ELR (cell line): ENCODE measurements at places on chromosomes 12 and 14.

DNA sequence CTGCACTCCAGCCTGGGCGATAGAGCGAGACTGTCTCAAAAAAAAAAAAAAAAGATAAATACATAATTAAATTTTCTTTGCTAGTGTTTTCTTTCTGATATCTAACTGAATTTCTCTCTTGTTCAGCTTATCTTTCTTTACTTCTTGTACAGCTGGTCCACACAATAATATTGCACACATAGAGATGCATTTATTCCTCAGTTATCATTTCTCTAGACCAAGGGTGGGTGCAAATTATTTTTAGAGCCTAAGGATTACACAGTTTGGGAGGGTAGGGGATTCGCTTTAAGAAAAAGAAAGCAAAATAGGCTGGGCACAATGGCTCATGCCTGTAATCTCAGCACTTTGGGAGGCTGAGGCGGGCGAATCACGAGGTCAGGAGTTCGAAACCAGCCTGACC is 17.9 kb downstream of the A2ML1 start:
- DNase-seq, result no peak

- no peak for DNase-seq
Observed at GRCh38 chr12:98275131-98275475, 240.3 kb upstream of the TMPO start.

DNA sequence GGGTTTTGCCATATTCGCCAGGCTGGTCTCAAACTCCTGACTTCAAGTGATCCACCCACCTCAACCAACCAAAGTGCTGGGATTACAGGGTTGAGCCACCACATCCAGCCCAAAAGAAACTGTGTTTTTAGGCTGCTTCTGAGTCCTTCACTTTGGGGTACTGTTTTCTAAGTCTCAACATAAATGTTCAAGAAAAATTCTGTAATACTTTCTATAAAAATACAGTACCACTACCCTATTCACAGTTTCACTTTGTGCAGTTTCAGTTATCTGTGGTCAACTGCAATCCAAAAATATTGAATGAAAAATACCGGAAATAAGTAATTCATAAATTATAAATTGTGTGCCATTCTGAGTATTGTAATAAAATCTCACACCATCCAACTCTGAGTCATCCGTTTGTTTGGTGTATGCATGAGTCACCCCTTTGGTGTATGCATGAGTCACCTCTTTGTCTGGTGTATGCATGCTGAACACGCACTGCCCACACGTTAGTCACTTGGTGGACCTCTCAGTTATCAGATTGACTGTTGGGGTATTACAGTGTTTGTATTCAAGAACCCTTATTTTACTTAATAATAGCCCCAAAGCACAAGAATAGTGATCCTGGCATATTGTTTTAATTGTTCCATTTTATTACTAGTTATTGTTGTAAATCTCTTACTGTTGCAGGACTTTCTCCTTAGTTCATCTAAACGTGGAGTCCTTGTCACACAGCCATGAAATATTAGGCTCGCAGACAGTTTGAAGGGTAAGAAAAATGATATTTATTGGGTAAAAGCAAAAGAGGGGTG is 190.2 kb downstream of the FSCB start:
- DNase-seq, result peak; percentile 85

DNA sequence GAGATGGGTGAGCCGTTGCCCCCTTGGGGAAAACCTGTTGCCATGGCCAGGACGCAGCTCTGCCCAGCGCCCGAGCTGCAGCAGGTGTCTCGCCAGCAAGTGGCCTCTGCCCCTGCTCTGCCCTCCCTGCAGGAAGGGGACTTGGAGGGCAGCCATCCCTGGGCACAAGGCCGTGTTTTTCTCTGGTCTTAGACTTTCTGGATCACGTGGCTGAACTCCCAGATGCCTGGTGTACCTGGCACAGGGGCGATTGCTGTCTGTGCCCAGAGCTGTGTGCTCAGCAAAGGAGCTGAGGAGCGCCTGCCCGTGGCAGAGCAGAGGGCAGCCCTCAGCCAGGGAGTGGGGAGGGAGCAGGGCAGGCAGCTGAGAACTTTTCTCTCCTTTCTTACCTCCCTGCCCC is 38.0 kb downstream of the TMEM63C start:
- DNase-seq, result no peak

GRCh38 chr12:59383079-59383822 is 212.6 kb upstream of the SLC16A7 start:
- DNase-seq, result no peak

- DNase-seq, result no peak
Observed at GRCh38 chr12:80681-81190, 14.2 kb downstream of the IQSEC3 start.

DNA sequence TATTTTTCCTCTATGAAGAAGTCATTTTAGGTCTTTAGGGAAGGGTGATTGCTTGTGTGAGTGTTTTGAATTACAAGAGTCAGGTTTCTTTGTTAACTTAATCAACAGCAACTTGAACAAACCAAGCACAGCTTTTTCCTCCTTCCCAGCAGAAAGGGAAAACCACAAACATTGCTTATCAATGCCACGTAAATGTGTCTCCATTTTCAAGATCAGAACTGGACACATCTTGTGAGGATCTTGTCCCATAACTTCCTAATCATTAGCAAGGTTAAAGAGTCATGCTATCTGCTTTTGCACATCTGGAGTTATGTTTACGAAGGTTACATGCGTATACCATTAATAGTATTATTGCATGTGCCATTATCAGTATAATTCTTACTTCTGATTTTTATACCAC is 248.0 kb upstream of the FLRT2 start:
- DNase-seq, result no peak

DNA sequence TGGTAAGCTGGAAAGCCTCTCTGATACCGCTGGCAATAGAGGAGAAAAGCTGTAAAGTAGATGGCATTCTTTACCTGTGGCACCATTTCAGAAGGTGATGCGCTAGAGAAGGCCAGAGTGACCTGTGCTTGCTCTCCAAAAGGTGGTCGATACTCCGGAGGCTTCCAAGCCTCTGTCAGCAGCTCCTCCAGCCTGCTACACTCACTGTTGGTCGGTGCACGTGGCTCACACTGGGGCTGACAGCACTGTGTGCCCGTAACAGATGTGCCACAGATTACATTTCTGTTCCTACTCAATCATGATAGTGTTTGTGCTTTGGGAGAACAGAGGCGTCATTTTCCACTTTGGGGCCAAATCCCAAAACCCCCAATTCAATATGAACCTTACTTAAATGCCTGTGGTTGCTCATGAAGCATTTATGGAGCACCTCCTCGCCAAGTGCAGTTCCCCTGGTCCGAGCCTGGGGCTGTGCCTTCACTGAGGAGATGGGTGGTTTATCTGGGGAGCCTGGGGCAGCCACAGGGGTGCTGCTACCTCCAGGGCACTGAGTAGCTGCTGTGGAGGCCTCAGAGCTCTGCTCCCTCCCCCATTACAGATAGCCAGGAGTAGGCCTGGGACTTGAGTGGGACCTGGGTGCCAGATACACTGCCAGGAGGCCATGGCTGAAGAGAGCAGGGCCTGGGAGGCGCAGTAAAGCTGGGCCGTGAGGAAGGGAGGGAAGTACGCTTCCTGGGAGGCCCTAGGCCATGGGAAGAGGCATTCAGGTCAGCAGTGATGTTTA is 26.8 kb downstream of the CCNK start:
- no peak for DNase-seq

GRCh38 chr14:37343307-37344094 is 145.8 kb downstream of the MIPOL1 start:
- no peak for DNase-seq

DNA sequence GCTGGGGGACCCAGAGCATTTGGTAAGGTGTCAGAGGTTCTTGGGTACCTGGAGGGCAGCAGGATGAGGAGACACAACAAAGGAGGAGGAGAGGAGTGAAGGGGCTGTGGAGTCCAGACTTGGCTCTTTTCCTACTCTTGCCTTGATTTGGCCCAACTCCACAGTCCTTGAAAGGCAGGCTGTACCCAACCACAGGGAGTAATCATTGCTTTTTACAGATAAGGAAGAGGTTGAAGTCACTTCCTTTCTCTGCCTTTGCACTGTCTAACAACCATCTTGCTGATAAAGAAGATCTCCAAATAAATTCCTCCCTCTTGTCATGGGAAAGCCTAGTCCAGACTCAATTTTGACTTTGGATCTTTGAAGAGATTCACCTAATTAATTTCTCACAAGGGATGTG is 226.8 kb upstream of the HMGA2 start:
- no peak for DNase-seq

DNA sequence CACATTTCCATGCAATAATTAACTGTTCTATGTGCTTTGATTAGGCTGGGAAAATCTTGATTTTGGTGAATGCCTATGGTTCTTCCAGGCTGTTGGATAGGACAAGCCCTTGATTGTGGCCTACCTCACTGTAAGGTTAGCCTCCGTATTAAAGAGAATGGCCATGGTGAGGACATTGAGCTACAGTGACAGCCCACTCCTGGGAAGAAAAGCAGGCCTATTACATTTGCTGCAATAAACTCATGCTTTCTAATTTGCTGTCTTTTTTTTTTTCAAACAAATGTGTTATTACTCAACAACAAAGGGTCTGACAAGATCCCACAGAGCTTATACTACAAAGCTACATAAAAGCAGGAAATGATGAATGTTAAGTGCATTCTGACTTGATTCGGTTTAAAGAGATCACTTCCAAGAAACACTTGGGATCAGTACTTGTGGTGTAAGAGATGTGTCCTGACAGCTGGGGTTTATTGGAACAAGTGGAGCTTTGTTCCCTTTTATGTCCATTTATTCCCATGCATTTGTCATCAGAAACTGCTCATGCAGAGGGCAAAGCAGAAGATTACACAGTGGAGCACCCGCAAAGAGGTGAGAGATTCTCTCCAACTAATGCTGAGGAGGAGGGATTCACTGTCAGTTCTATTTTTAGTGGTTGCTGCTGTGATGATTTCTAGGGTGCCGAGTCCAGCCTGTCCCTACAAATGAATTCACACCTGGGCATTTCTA is 29.1 kb upstream of the KCNK10 start:
- DNase-seq, result peak; percentile 23

- DNase-seq, result no peak
Observed at GRCh38 chr14:100275214-100275613, 31.0 kb downstream of the SLC25A29 start.

GRCh38 chr14:63745858-63746425 is 18.1 kb upstream of the SGPP1 start:
- no peak for DNase-seq

DNA sequence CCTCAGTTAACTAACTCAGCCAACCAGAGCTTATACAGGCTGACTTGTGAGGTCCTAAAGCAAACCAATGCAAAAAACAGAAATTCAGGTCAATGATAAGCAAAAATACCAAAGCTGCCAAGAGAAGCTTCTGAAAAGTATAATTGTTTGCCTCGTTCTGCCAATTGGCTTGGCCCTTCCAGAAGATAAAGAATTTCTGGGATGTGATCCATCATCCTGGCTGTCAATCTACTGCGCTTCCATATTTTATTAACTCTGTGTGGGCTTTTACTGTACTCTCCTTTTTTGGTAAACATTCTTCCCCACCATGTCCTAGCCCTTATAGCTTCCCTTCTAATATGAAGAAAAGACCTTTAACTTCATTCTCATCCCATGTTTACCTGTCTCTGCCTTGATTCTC is 387.9 kb downstream of the TMEM117 start:
- no peak for DNase-seq

DNA sequence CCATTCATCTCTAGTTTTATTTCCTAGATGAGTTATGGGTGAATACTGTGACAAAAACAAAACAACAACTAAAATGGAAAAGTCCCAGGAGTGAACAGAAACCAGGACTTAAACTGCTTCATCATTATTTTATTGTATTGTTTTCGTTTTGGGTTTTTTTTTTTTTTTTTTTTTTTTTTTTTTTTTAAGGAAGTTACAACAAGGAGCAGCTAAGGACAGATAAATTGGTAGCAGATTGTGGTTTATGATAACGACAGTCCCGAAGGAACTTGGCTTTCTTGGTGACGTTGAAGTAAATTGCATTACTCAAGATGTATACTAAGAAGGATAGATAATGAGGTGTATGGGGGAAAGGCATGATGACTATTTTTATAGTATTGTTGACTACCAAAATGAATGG is 866.3 kb downstream of the NRXN3 start:
- no peak for DNase-seq

GRCh38 chr14:78970677-78971076 is 800.5 kb downstream of the NRXN3 start:
- DNase-seq, result no peak

DNA sequence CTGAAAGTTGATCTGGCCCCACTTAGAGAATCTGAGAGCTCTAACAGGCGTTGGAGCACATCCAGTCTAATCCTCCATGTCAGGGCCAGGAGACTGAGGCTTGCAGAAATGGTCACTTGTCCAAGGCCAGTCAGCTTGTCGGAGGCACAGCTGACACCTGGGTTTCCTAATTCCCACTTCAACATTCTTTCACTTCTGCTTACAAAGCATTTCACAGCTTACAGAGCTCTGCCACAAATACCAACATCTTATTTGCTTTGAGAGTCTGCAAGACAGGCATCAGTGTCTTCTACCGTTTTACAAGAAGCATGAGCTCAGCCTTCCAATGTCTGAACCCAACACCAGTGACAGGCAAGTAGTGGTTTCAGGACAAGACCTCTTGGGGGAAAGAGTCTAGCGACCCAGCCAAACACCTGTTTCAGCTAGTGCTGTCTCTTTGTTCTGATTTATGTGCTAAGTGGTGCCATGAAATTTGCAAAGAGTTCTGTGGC is 31.8 kb downstream of the ISCA2 start:
- DNase-seq, result no peak

GRCh38 chr12:6276956-6277620 is 33.4 kb upstream of the PLEKHG6 start:
- DNase-seq, result no peak

- DNase-seq, result no peak
Observed at GRCh38 chr14:31568671-31569070, 7.5 kb downstream of the NUBPL start.

DNA sequence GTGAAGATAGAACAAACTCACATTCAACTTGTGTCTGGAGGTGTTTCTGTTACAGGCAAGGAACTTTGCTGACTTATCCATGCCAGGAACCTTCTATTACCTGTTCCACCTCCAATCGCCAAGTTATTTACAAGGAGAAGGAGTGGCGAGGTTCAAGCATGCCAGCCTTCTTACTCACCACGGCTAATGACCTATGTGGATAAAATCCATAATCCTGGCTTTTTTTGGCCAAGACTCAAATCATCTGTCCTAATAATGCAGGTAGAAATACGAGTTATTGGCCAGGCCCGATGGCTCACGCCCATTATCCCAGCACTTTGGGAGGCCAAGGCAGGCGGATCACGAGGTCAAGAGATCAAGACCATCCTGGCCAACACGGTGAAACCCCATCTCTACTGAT is 241.6 kb downstream of the TMEM132D start:
- DNase-seq, result no peak

- DNase-seq, result no peak
Observed at GRCh38 chr12:114287821-114288525, 118.0 kb downstream of the TBX5 start.
